LoVo (cell line): ENCODE measurements at places on chromosomes 1 and 21.

- DNase-seq, result no peak
These were observed 5.3 kb upstream of the S100B start for GRCh38 chr21:46610018-46610701.

DNA sequence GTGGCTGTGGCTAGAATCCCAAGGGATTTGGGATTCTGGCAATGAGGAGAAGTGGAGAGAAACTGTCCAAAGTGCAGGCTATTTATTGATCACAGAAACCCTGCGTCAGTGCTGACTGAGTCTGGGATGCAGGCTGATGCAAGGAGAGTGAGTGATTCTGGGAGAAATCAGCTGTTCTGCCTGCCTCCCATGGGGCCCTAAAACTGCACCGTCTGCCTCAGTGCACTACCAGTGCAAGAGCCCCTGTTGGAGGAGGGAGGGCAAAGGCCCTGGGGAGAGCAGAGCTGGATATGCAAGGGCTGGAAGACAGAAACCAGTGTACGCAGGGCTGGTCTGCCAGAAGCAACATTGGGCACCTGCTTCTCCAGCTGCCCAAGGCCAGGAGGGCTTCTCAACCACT is 42.6 kb downstream of the C1orf198 start:
- no peak for DNase-seq

DNA sequence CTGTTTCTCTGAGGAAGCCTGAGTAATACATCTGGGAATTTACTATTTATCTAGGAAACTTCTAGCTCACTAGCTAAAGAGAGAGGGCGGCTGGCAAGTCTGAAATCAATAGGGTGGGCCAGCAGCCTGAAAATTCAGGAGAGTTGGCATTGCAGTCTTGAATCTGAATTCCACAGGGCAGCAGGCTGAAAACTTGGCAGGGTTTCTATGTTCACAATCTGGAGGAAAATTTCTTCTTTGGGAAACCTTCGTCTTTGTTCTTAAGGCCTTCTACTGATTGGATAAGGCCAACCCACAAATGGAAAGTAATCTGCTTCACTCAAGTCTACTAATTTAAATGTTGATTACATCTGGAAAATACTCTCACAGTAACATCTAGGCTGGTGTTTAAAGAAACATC is 101.0 kb upstream of the COG2 start:
- DNase-seq, result no peak

DNA sequence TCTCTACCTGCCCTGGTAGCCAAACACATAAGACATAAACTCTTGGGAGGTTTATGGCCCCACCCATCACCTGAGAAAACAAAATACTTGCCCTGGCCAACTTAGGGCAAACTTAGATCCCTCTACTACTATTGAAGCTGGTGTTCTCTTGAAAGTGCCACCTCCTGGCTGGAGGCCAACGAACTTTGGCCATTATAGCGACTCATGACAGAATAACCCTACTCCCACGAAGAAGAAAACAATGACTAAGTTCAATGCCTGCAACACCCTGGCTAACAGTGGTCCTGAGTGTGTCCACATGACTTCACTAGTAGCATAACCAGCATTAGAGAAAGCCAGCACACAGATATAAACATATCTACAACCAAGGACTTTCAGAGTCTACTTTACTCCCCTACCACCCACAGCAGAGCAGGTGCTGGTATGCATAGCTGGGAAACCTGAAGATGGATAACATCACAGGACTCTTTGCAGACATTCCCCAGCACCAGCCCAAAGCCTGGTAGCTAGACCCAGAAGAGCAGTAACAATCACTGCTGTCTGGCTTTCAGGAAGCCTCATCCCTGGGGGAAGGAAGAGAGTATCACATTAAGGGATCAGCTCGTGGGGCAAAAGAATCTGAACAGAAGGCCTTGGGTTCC is 81.0 kb downstream of the SLC30A10 start:
- DNase-seq, result peak; percentile 63

- no peak for DNase-seq
These were observed 102.0 kb downstream of the KIF14 start for GRCh38 chr1:200518524-200518923.
